CD4-positive, alpha-beta T cell treated with Interleukin-6 at 100 ng/mL for 8 hours (primary cell): ENCODE measurements at places on chromosomes 5 and 9.

DNA sequence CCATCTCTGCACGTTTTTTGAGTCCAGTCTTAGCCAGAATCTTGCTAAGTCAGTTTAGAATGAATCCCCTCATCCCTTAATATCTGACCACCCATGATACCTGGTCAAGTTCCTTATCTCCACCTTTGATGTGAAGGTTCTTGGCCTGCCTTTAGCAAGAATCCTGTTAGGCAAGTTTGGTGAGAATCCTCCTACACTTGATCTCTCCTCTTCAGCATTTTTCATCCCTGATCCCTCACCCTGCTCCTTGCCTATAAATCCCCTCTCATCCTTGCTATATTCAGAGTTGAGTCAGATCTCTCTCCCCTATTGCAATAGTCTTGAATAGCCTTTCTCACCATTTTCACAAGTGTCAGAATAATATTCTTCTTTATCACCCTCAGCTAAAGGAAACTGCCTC is 31.0 kb downstream of the SMIM23 start:
- DNase-seq = no peak

DNA sequence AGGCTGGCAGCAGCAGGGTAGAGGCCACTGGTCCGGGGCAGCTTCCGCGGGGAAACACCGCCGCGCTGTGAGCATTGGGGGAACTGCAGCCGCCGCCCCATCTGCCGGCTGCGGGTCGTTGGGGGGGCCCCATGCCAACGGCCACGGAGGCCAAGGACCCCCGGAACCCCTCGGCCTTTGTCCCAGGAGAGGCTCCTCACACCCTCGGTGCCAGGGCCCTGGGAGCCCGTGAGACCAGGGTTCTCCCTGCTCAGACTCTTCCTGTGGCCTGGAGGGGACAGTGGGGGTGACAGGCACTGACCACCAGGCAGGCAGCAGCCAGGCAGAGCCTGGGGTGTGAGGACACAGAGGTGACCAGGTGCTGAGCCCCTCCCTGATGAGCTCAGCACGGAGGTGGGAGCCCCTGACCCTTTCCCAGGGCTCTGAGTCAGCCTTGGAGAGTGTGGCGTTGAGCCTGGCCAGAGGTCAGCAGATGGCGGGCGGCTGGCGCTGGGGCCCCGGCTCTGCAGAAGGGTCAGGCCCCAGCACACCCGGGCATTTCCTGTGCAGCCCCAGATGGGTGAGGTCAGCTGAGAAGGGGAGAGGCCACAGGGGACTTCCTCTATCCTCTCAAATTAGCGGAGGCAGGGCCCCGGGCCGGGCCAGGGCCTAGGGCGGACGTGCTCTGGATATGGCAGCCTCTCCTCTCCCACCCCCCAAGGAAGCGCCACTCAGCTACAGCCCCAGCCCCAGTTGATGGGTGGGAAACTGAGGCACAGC is 17.9 kb upstream of the EGFL7 start:
- DNase-seq = peak; percentile 57

GRCh38 chr9:35790385-35791296 is 750 bp upstream of the NPR2 start:
- peak; percentile 62 for DNase-seq

- no peak for DNase-seq
Measured at GRCh38 chr5:11054014-11054413, 293.0 kb upstream of the DAP start.

DNA sequence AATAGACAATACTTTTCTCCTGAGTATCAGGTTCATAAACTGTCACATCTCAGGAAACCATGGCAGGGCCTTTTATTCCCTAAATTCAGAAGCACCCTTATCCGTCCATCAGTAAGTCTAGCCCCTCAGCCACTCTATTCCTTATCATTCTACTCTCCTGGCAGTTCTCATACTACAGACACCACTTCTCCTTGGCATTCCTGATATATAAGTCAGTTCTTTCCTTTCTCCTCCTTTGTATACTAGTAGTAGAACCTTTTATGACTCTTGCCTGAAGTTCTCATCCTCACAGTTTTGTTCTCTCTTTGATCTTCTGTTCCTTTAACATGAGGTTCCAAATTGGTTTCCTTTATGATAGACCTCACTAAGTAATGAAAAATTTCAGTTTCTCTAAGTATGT is 29.3 kb downstream of the GRAMD2B start:
- DNase-seq = no peak

GRCh38 chr5:168796000-168796399 is 216.8 kb upstream of the PANK3 start:
- no peak for DNase-seq

DNA sequence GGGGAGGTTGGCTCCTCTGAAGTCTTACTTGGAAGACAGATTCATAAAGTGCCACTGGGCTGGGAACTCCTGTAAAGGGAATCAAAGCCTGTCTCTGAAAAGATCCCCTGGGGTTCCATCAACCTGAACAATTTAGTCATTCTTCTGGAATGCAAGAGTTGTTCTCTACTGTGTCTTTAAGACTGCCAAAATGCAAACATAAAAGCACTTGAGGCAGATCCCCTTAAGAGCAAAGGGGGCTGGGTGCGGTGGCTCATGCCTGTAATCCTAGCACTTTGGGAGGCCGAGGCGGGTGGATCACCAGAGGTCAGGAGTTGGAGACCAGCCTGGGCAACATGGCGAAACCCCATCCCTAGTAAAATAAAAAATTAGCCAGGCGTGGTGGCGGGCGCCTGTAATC is 16.7 kb downstream of the CDKN2AIPNL start:
- no peak for DNase-seq

DNA sequence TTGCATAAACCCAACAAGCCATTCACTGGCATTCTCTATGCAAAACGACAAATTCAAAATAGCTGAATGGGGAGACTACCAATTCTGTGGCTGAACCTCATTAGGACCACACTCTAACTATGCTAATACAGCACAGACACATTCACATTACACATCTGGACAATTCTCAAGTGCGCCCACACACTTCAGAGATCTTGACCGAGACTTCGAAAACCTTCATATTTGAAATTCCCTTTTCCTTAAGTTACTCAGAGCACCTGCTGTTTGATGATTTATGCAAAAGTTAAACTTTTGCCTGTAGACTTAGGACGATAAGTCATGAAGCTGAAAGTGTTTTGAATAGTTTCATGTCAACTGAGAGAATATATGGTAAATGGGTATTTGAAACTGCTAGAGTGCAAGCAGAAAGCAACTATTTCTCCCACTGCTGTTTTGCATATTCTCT is 111.9 kb downstream of the FBN2 start:
- DNase-seq = no peak

GRCh38 chr5:156500755-156501154 is 173.8 kb downstream of the SGCD start:
- DNase-seq = no peak

- DNase-seq = peak; percentile 55
Measured at GRCh38 chr9:34663303-34663605, 797 bp upstream of the CCL27 start.

DNA sequence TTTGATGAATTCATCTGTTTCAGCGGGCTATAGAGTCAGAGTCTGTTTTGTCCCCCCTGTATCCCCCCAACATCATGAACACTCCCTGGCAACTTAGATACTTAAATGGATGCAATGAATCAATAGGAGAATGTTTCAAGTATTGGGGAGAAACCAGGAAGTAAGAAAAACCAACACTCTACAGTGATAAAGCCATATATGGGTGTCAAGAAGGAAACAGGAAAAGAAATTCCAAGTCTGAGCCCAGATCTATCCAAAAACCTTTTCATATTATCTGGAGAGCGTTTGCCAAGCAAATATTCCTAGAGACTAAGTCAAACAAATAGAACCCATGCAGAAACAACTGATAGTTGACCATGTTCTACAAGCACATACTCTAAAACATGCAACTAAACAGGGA is 2.3 kb upstream of the GNAQ start:
- no peak for DNase-seq

GRCh38 chr5:73759771-73760170 is 133.8 kb downstream of the ARHGEF28 start:
- no peak for DNase-seq

DNA sequence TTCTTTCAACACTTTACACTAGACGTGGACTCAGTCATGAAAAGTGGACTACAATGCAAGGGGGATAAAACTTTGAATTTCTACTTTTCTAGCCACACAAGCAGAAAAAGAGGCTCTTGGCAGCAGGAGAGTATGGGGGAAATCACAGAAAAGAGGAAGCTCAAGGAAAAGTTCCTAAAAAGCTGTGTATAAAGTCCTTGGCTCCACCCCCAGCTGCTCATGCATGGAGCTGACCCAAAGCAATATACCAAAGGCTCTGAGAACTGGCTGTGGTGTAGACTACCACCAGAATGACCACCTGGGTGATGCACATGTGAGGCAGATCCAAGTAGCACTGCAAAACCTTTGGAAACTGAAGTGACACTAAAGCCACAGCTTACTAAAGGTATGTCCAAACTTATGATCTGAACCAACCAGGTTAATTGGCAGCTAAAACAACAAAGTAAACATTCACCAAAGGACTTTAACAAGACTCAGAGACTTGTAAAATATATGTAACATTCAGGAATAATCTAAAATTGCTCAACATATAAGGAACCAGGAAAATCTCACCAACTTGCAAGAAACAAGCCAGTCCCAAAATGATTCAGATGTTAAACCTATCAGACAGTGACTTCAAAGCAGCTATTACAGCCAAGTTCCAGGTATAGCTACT is 55.5 kb upstream of the RASGRF2 start:
- DNase-seq = no peak

GRCh38 chr5:103847060-103847459 is 284.5 kb upstream of the NUDT12 start:
- DNase-seq = no peak

GRCh38 chr9:133991964-133992779 is at the start of gene VAV2:
Gene VAV2 (minus strand): TSS chr9:133992324. CDS start chr9:133992278, 46 bp downstream.
- DNase-seq = peak; percentile 23
